ENCODE measurements at places on chromosomes 1 and 21.

DNA sequence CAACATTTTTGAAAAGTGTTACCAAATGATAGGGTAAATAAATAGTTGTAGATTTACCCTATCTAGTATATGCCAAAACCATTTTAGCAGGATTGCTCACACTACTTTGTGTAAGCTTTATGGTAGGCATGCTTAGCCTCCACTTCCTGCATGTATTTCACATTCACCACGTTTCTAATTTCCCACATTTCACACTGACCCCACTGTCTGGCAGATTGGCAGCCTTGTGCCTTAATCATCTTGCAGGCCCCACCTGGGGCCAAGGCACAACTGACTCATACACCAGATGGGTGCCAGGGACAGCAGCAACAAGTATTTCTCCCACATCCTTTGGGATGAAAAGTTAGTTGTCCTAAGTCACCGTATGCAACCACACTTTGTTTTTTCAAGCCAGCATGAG is 21.2 kb upstream of the CENPF start:
- DNase-seq = no peak

DNA sequence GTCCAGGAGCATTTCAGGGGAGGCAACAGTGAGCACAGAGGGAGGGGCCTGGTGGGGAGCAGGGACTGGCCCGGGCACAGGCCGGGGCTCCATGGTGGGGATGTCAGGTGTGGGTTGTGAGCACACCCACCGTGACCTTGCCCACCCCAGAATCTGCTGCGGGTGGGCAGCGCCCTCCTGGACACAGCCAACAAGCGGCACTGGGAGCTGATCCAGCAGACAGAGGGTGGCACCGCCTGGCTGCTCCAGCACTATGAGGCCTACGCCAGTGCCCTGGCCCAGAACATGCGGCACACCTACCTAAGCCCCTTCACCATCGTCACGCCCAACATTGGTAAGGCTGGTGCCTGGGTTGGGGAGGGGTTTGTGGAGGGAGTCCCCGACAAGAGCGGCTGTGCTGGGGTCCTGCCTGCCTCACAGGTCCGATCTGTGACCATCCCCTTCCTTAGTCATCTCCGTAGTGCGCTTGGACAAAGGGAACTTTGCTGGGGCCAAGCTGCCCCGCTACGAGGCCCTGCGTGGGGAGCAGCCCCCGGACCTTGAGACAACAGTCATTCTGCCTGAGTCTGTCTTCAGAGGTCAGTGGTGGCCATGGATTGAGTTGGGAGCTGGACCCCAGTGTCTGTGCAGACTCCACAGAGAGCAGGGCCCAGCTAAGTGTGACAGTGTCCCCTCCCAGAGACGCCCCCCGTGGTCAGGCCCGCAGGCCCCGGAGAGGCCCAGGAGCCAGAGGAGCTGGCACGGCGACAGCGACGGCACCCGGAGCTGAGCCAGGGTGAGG is 14.3 kb downstream of the PSRC1 start:
- DNase-seq = no peak

DNA sequence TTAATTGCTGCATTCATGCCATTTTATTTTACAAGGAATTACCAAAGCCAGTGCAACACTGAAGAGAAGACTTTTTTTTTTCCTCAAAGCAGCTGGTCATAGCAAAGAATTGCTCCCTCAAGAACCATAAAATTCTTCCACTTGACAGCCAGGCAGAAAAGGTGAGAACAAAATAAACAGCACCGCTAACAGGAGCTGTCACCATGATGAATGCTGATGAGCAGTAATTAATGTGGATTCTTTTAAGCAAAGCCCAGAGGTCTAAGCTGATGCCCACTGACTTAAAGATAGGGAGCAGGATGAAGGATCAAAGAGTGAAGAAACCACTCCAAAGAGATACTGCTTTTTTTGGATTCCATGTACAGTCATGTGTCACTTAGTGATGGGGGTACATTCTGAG is 428.4 kb downstream of the BRINP3 start:
- DNase-seq = no peak

DNA sequence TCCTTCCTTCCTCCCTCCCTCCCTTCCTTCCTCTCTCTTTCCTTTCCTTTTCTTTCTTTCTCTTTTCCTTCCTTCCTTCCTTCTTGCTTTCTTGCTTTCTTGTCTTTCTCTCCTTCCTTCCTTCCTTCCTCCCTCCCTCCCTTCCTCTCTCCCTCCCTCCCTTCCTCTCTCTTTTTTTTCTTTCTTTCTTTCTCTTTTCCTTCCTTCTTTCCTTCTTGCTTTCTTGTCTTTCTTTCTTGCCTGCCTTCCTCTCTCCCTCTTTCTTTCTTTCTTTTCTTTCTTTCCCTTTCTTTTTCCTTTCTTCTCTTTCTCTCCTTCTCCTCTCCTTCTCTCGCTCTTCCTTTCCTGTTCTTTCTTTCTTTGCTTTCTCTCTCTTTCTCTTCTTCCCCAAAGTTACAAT is 728.4 kb upstream of the ADAMTS5 start:
- no peak for DNase-seq

DNA sequence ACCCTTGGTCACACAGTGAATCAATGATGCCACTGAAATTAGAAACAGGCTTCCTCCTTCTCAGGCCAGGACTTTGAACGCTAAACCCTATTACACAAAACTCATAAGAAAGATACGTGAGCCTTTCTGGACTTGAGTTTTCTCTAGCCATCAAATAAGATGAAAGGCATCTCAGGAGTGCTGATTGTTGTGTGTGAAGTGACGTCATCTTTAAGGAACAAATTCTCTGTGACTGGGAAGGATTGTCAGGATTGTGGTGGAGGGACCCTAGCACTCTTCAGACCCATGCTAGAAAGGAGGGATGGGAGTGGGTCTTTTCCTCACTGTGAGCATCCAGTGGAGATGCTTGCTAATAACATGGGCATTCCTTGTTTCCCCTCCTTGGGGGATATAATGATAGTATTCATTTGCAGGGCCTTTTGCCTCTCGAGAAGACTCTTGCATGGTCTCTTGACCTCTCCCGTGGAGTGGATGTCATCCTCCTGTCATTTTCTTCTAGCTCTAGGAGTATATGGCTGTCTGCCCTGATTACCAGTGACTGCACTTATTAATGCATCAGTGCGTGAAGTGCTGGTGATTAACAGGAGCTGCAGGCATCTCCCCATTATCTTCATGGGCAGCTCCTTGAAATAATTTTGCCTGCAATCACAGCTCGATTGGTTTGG is 39.9 kb downstream of the SPATA46 start:
- DNase-seq = no peak

GRCh38 chr1:20735581-20736111 is 3.1 kb upstream of the SH2D5 start:
- no peak for DNase-seq

DNA sequence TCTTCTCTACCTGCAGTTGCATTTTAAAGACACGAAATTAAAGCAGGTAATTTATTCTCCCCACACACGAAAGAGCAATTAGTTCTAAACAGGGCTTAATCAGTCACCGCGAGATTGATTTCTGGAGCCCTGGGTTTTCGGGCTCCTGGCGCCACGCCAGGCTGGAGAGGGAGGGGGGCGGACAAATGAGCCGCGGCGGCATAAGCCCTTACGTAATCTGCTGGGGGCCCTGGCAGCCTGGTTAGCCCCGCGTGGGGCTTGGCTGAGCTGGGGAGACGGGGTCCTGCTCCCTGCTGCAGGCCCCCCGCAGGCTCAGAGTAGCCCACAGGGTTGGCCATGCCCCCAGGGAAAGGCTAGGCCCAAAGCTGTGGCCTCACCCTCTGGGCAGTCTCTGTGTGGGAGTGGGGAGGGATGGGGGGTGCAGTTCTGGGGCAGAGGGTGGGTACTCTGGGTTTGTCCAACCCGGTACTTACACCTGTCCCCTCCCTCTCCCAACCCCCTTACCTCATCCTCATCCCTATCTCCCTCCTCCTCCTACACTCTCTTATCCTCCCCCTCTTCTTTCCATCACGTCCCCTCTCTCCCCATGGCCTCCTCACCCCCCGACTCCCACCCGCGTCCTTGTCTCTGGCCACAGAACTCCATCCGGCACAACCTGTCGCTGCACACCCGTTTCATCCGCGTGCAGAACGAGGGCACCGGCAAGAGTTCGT is 19.9 kb downstream of the FOXO6 start:
- no peak for DNase-seq

- DNase-seq = no peak
Measured at GRCh38 chr1:171654201-171654941, 1.9 kb upstream of the MYOC start.

DNA sequence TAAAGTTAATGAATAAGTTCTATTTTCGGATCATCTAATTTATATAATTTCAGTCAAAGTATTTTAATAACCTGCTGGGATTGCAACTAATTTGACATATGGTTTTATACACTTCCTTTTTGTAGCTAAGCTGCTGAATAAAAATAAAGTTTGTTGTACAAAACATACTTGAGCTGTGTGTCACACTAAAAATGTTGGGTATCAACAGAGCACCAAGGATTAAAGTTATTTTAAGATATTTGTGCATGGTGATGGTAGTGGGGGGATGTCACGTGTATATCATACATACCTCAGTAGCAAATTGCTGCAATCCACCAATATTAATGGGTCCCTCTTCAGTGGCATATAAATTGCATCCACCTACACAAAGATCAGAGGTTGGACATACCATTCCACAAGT is 199.6 kb downstream of the DPYD start:
- no peak for DNase-seq

GRCh38 chr1:240254006-240254405 is 162.3 kb downstream of the FMN2 start:
- no peak for DNase-seq

GRCh38 chr1:19635646-19636045 is 8.5 kb upstream of the NBL1 start:
- no peak for DNase-seq

GRCh38 chr1:26239936-26240335 is 5.9 kb downstream of the CEP85 start:
- no peak for DNase-seq

DNA sequence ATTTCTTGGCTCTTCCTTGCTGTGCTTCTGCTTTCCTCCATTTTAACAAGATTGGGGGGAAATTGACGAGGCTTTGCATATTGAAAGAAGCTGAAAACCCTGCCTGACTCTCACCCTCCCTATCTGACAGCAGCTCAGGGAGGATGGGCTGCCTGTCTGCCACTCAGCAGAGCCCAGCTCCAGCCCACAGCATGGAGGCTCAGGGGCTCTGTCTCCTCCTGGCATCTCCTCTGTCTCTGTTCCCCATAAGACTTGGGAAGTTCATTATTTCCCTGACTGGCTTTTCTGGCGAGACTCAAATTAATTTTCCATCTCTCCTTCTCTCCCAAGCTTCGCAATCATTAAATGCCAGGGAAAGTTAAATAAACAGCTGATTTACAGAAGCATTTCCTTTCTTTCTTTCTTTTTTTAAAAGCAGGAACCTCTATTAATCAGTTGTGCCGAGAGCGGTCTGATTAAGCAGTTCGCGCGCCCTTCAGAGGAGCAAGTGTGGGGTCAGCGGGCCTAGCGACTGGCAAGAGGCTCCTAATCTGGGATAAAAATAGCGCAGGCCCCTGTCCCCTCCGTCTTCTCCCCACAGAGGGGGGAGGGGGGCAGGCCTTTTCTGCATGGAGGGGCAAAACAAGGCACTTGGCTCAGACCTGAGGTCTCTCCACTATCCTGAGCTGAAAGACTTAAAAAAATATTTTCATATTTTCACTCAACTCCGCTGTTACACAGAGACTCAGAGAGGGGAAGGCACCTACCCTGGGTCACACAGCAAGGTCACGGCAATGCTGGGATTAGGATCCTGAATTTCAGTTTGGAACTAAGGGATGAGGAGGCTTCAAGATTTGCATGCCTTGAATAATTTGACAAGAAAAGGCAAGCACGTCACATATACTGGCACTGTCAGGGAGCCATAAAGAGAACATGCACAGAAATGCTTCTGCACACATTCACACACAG is 170.4 kb downstream of the ACTL8 start:
- no peak for DNase-seq

DNA sequence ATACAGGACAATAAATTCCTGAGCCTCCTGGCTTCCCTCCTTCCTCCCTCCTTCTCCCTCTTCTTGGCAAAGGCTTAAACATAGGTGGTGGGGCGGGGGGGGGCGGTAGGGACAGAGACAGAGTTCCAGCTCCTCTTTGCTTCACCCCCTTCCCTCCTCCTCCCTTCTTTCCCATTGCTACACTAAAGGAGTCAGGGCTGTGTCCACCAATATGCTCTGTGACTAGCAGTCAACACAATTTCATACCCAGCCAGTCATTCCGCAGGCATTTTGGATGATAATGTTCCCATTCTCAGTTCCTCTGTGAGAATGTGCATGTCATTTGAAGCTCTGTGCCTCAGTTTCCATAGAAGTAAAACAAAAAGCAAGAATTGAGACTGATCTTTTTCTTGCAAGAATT is 1.7 kb downstream of the LMOD1 start:
- DNase-seq = no peak

GRCh38 chr21:15908187-15908586 is 178.4 kb downstream of the USP25 start:
- no peak for DNase-seq

DNA sequence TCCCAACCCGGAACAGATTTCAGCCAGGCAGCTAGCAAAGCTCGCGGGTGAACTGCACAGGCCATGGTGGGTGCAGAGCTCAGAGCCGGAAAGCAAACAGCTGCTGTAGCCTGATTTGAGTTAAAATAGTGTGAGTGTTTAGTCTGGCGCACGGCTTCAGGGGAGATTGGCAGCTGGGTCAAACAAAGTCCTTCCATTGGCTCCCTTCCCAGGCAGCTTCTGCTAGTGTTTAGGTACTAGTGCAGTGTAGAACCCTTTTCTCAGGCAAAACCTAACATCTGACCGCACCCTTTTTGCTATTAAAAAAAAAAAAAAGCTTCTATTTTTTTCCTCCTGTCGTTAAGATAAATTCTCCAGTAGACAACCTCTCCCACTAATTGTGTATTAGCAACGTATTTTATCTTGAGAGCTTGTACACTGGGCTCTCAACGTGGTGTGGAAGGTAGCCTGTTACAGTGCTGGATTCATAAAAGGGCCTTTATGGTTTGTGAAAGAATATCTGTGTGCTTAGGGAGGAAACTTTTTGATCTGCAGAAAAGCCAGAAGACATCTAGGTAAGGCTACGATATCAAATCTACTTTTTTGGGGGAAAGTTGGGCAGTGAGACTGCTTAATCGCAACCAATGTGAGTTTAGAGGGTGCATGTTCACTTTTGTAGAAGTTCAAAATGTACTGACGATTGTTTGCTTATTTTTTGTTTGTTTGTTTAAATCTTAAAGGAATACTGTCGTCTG is 689.6 kb downstream of the USP25 start:
- DNase-seq = no peak
